GM13976 (cell line): ENCODE measurements at places on chromosomes 16 and 17.

DNA sequence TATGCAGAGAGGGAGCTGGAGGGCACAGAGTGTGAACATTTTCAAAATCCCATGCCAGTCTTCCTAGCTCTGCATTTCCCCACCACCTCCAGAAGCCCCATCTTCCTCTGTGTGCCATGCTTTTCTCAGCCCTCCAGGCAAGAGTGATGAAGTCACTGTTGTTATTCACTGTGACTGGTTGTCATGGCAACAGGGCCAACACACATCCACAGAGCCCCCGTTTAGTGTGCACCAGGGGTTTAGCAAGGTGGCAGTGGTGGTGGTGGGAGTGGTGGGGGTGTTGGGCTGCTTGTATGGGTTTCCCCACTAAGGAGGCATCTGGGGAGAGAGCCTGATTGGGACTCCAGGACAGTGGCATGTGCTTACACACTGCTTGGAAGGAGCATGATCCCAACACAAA is 309.9 kb upstream of the ASIC2 start:
- no peak for DNase-seq

DNA sequence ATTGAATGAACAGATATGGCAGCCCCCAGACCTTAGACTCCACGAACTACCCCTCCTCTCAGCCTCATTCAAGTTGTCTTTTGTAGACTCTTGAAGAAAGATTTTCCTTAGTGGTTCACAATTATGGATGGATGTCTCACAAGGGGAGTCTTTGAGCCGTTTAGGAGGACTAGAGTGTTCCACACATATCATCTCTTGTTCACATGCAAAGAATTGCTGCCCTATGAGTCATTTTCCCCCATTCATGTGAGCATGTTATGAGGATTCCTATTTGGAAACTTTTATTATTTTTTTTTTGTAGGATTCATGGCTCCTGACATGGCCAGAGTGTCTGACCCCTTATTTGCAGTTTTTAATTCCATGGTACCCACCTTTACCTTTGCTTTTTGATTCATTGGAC is 237.1 kb downstream of the SHISA9 start:
- DNase-seq: no peak

DNA sequence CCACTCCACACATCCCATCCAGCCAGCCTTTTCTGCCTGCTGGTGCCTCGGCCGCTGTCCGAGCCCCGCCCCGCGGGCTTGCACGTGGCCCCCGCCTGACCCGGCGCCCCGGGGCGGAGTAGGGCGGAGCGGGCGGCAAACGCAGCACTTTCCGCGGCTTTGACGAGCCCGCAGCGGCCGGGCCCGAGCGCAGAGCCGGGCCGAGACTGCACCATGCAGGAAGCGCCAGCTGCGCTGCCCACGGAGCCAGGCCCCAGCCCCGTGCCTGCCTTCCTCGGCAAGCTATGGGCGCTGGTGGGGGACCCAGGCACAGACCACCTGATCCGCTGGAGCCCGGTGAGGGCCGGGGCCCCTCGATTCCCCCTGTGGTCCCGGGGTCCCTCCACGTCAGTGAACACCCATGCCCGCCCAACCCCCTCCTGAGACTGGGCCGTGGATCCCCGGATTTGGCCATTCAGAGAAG is at the start of gene HSF4:
HSF4 (plus strand) TSS at position 147 of the 463 bp plus-strand sequence; CDS start at position 214, 67 bp downstream.
- no peak for DNase-seq

- no peak for DNase-seq
These were observed 44.8 kb downstream of the BEAN1 start for GRCh38 chr16:66471716-66472393.

GRCh38 chr17:41442739-41443138 is 2.0 kb upstream of the KRT38 start:
- DNase-seq: no peak

- peak; percentile 57 for DNase-seq
These were observed 10.0 kb downstream of the TMEM235 start for GRCh38 chr17:78241277-78242023.

- DNase-seq: no peak
These were observed 62.5 kb downstream of the N4BP1 start for GRCh38 chr16:48547530-48547929.

DNA sequence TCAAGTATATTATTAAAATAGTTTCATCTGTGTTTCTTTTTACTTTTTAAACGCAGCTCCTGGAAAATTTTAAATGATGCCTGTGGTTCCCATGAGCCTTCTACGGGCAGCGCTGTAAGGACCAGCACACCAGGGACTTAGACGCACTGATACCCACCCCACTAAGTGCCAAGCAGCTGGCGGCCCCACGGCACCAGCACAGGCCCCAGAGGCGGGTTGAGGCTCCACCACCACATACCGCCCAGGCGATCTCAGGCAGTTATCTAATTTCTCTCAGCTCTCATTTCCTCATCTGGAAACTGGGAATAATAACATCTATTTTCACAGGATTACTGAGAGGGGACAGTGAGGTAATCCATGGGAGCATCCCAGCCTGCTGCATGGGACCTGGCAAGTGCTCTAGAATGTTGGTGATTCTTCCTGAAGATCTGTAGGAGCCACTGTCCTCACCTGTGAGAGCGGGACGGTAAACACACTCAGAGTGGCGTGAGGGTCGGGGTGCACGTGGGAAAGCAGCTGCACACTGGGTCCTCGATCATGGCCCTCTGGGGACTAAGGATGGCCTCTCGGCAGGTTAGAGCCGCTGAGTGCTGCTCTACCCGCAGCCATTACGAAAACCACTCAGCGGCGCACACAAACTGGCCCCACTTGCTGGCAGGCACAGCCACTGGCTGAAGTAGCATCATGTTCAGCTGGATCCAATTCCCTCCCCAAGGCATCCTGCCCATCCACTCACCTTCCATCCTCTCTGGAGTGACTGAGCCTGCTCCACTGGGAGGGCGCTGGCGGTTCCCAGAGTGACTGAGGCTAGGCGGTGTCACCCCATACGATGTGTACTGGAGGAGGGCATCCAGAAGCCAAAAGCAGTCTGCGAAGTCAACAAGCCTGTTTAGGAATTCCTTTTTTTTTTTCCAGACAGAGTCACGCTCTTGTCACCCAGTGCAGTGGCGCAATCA is 17.6 kb upstream of the SLC38A8 start:
- no peak for DNase-seq

- no peak for DNase-seq
These were observed 4.8 kb downstream of the GSG1L2 start for GRCh38 chr17:9817086-9817485.

GRCh38 chr16:4273858-4274311 is 1.1 kb upstream of the TFAP4 start:
- DNase-seq: peak; percentile 71

DNA sequence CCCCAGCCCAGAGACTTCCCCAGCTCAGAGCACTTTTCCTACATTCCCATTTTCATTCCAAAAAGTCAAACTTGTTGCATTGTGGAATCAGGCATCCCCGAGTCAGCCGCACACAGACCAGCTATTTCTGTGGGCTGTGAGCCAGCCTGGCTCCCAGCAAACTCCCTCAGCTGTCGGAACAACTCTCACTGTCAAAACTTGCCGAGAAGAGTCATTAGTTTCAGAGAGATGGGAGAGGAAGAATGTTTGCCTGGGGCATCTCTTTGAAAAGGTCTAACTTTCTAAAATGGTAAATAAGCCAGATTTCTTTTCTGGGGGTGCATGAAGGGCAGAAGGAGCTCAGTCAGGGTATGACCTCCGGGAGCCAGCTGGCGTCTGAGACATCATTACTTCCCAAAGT is 280.0 kb downstream of the TMEM114 start:
- no peak for DNase-seq

DNA sequence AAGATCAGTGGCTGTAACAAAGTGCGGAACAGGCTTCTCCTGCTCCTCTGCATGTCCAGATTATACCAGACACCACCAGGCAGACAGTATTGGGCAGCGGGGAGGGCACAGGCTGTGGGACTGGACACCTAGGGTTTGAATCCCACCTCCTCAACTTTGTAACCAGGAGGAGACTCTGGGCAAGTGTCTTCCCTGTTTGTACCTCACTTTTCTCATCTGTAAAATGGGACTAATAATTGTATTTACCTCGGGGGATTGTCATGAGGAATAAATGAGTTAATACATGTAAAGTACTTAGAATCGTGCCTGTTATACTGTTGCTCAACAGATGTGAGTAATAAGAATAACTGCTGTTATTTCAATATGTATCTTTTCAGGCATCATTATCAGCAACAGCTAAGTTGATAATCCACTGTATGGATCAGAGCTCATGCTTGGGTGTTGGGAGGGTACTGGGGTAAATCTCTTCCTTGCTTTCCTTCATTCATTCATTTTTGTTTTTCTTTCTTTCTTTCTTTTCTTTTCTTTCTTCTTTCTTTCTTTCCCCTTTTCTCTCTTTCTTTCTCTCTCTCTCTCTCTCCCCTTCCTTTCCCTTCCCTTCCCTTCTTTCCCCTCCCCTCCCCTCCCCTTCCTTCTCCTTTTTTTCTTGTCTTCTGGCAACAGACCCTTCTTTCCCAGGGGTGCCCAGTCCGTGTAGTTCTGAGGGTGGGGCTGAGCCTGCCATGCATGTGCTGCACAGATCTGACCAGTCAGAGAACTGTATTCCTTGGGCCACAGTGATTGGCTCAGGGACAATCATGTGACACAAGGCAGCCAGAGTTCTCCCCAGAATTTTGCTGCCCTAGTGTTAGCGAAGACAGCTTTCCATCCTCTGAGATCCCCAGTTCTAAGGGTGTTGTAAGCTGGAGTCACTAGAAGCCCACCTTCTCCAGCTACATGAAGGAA is 25.3 kb upstream of the BRD7 start:
- peak; percentile 3 for DNase-seq

DNA sequence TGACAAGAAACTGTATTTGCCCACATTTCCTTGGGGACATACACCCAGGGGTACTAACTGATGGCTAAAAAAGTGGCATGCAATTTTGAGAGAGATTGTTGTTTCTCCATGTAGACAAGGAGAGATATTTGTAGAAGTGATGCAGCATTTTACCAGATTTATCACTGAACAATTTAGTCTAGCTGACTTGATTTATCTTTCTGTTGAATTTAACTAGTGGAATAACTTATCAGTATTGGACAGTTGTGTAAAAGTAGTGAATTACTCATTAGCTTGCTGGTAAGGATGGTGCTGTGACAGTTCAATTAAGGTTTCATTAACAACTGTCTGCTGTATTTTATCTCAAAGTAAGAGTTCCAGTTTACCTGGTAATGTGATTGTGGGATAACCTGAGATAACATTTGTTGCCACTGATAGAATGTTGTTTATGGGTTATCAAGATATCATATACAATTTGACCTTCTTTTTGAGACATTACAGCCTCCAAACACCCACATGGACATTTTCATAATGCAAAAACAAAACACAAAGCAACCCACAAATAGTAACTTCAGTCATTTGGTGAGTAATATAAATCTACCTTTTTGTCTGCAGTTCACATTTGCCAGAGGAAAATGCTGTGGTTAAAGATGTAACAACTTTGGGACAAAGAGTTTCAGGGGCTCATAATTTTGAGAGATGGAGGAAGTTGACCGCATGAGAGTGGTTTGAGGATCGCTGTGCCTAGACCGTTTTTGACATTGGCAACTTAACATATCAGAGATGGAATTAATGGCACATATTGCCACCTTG is 3.8 kb downstream of the NLK start:
- no peak for DNase-seq

DNA sequence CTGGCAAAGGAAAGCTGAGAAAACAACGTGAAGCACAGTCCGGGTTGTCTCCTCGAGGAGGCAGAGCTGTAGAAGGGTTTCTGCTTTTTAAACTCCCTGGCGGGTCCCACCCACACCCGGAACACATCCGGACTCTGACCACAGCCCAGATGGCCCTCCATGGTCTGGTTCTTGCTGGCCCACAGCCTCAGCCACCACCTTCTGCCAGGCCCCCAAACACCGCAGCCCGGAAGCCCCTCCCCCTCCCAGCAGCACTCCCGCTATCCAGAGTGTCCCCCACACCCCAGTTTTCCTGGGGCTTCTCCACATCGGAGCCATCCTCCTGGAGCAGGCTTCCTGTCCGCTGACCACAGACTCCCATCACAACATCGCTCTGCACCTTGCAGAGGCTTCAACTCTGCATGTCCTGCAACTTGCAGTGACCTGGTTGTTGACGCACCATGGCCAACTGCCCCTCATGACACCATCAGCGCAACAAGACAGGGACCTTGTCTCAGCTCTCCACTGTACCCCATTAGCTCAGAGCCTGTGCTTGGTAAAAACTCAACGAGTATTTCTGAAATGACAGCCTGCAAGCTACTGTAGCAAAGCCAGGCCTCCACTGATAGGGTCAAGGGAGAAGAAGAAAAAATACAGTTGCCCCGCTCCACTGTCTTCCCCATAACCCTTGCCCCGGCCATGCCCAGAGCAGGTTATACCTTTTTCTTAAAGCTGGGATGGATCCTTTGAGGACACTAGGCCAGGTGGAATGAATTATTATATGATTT is 129.8 kb downstream of the C16orf78 start:
- DNase-seq: peak; percentile 57

GRCh38 chr17:29089601-29090044 is 46.7 kb downstream of the PIPOX start:
- no peak for DNase-seq

- DNase-seq: peak; percentile 65
These were observed 715 bp downstream of the TLCD3A start for GRCh38 chr17:732902-733720.

DNA sequence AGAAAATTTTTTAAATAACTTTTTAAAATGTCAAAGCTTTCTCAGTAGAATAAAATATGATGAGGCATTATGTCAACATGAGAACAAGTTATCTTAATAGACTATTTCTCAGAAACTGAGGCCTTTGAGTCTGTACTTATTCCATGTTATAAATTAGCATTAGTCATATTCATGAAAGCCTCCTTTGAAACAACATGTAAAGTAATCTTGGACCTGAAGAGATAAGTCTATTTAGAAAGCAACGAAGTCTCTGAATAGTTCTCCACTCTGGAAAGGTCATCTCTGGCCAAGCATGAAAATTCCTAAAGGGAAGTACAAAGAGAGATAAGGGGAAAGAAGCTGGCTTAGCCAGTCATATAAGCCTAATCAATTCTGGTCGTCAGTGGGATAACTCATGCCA is 150.8 kb downstream of the CYB561 start:
- no peak for DNase-seq

GRCh38 chr17:43891851-43892646 is 15.3 kb downstream of the MPP2 start:
- no peak for DNase-seq

DNA sequence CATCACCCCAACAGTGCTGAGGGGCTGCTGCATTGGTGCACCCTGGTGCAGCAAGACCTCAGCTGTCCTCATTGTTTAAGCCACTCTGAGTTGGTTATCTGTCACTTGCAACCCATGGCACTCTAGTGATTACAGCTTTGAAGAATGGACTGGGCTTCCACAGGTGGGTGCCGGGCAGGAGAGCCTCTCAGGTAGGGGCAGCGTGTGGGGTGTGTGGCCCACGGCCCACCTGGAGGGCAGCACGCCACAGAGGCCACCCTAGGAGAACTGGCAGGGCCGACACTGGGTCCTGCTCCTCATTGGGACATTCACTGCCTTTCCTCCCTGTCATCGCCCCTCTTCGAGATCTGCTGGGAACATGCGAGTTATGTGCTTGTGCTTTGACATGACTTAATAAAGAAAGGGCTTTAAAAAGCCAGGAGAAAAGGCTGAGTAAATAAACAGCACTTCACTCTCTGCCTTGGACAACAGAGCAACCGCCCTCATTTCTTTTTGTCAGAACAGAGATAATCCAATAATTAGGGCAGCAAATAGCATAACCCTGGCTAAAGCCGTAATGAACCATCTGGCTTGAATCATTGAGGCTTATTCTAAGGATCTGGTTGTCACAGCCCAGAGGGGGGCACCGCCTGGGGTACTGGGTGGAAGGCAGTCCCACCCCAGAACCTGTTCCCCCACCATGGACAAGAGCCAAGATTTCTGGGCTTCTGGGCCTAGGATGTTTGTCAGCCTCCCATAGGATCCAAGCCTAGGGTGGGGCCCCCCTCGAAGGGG is 3.0 kb downstream of the DOC2B start:
- DNase-seq: no peak

GRCh38 chr16:80592273-80592672 is 51.5 kb downstream of the DYNLRB2 start:
- no peak for DNase-seq
